T-helper 22 cell (primary cell): ENCODE measurements at places on chromosomes 1 and 21.

DNA sequence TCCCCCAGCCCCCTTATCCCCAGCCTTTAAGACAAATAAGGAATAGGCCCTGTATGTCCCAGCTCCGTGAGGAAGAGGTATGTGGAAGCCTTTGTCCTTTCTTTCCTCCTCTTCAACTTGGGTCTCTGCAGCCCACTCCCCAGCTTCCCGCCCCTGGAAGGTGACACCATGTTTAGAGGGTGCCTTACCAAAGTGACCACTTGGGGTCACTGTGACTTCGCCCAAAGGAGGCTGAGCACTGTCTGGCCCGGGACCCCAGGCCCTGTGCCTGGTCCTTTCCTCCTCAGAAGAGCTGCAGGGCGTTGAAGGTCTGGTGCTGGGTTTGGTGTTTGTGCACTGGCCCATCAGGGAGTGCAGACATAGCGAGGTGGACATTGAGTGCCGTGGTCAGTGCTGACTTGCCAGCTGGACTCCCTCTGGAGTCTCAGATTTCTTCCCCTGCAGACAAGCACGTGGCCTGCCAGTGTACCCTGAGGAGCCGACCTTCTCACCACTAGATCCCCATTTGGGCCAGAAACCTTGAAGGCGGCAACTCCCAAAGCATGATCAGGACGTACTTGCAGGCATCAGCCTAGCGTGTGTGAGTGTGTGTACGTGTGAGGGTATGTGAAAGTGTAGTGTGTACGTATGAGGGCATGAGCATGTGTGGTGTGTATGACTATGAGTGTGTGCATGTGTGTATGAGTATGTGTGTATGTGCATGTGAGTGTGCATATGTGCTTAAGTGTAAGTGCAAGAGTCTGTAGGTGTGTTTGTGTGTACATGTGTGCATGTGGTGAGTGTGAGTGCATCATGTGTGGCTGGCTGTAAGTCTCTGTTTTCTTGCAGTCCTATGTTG lies 181.4 kb upstream of the KIAA0040 start:
- no peak for DNase-seq

DNA sequence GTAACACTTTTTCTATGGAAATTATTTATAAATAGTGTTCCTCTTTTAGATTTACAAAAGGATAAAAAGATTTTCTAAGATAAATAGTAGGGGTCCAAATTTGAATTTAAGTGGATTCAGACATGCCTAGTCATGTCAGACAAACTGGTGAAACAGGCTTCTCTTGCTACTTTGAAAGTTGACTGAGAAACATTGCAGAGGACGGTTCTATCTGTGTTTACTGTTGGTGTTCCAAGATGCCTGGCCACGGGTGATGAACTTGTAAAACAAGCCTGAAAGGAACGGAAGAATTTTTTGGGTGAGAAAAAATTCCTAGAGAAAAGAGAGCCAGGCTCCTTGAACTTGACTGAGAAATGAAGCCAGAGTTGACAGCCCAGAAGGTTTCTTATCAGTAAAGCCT lies 2.2 kb downstream of the KRTAP19-1 start:
- no peak for DNase-seq

GRCh38 chr1:20228314-20228825 lies 42.1 kb upstream of the PLA2G2C start:
- no peak for DNase-seq

DNA sequence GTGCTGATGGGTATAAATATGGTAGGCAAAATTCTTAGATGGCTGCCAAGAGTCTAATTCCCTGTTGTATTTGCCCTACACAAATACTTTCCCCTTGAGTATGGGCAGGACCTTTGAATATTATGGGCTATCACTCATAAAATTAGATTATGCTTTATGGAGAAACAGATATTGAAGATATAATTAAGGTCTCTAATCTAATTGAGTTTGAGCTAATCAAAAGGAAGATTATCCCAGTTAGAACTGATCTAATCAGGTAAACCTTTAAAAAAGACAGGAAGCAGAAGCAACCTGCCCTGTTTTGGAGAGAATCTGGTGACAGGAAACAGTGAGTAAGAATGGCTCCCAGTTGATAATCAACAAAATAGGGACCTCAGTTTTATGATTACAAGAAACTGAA lies 609.0 kb upstream of the PRMT6 start:
- DNase-seq = no peak

GRCh38 chr1:203121186-203122015 lies 6.1 kb upstream of the ADORA1 start:
- DNase-seq = no peak

DNA sequence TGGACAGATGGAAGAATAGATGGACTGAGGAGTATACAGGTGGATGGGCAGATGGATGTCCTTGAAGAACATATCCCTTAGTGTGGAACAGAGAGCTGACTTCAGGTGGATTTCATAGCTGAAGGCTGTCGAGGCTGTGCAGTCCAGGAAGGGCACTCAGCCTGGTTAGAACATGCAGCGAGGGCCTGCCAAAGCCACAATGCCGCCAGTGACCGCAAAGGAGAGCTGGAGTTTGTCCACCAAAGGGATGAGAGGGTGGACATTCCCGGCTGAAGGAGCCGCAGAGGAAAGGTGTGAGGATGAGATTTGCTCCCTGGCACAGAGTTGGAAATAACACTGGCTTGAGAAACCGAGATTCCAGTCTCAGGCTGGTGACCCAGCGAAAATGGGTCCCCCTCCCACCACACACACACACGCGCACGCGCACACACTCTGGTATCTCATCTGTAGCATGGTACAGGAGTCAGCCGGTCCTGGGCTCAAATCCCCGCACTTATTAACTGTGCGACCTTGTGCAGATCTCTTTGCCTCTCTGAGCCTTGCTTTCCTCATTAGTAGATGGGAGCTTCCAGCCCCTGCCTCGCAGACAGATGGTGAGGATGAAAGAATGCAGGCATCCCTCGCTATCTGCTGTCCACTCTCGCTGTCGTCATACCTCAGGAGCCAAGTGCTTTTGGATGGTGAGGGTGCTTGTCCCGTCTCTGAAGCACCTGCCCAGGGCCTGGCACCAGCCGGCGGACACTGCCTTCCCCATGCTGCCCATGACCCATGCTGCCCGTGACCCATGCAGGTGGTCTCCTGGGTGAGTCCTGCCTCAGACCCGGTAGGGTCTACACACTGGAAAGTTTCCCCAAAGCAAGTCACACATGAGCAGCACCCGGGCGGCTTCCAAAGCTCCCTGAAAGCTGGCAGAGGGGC lies 26.8 kb upstream of the EFHD2 start:
- DNase-seq = no peak

DNA sequence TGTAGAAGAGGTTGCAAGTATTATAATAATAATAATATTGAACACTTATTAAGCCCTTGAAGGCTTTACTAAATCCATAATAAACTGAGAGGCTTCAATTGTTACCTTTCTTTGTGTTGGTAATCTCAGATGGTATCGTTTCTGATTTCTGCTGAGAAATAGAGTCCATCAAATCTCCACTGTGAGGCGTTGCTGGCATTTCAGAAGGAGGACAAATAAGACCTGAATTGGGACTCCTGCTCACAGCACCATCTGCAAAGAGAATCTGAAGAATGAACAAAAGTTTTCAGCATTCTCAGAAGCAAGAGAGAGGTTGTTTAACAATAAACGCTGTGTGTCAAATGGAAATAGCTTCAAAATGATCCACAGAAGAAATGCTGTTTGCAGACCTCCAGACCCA lies 93.7 kb downstream of the WDR3 start:
- no peak for DNase-seq

GRCh38 chr1:11789126-11790067 lies 16.4 kb downstream of the MTHFR start:
- DNase-seq = no peak

- DNase-seq = no peak
Observed at GRCh38 chr1:76725864-76726619, 141.2 kb upstream of the ST6GALNAC5 start.

DNA sequence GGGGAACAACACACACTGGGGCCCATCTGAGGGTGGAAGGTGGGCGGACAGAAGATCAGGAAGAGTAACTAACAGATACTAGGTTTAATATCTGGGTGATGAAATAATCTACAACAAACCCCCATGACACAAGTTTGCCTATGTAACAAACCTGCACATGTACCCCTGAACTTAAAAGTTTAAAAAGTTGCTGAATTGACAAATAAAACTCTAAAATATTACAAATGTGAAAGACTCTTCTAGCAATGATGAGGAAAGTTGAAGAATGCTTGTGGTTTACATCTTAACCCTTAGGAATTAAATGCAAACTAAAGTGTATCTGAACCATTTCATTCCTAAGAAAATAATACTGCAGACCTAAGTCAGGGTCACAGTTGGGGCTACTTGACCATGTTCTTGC lies 525.6 kb upstream of the CAMK1G start:
- no peak for DNase-seq

GRCh38 chr1:21265644-21266043 lies 24.6 kb downstream of the ECE1 start:
- DNase-seq = no peak

DNA sequence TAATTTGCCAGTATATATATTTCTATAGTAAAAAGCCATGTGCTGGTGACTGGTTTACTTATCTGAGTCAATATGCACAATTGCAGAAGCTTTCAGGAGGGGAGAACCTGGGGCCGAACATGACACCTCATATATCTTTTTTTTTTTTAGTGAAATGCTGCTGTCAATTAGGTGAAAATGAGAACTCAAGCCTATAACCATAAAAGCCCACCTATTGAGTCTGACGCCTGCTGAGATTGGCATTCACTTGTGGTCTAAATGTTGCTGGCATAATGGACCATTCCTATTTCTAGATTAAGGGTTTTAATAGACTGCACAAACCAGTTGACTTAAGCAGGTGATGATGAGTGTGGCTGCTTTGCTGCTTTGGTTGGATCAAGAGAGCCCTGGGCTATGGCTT lies 10.8 kb downstream of the NTMT2 start:
- no peak for DNase-seq

GRCh38 chr1:200143347-200143746 lies 115.8 kb downstream of the NR5A2 start:
- DNase-seq = no peak

GRCh38 chr21:40972151-40972550 lies 125.2 kb upstream of the DSCAM start:
- no peak for DNase-seq

GRCh38 chr1:205598841-205599668 lies 32.8 kb downstream of the ELK4 start:
- DNase-seq = no peak

- DNase-seq = no peak
Observed at GRCh38 chr21:36186506-36187399, 30.1 kb downstream of the DOP1B start.

- no peak for DNase-seq
Observed at GRCh38 chr1:110048923-110049601, 14.6 kb downstream of the STRIP1 start.

DNA sequence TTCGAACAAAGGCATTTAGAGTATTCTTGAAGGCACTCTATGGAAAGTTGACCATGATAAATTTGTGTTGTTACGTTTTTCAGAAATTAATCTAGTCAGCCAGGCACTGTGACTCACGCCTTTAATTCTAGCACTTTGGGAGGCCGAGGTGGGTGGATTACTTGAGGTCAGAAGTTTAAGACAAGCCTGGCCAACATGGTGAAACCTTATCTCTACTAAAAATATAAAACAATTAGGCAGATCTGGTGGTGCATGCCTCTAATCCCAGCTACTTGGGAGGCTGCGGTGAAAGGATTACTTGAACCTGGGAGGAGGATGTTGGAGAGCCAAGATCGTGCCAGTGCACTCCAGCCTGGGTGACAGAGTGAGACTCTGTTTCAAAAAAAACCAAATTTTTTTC lies 130.6 kb upstream of the BRINP3 start:
- no peak for DNase-seq

DNA sequence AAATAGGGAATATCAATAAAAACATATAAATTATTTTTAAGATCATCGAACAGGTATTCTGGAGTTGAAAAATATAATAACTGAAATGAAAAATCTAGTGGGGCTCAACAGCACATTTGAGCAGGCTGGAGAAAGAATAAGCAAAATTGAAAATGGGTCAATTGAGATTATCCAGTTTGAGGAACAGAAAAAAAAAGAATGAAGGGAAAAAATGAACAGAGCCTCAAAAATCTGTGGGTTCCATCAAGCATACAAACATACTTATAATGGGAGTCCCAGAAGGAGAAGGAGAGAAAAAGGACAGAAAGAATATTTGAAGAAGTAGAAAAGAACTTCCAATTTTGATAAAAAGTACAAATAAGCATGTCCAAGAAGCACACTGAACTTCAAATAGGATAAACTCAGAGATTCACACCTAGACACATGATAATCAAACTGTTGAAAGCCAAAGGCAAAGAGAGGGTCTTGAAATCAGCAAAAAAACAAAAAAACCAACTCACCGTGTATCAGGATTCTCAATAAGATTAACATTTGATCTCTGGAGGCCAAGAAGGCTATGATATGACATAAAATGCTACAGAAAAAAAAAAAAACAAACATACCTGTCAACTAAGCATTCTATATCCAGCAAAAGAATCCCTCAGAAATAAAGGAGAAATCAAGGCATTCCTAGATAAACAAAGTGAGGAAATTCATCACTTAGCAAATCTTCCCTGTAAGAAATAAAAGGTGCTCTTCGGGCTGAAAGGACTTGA lies 5.4 kb upstream of the COQ8A start:
- no peak for DNase-seq

DNA sequence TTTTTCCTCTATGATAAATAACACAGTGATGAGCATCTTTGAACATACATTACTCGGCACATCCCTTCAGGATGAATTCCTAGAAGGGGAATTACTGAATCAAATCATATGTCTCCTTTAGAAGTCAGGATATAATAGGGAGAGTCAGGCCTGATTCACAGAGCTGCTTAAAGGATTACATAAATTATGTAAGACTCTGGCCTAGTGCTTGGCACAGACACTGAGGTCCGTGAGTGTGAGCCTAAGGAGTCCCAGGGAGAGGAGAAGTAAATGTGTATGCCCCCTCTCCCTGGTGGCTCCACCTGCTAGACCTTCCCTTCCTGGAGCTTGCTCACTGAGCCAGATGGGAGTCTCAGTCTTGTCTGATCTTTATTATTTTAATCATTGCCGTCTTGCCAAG lies 8.6 kb upstream of the FOXE3 start:
- no peak for DNase-seq

DNA sequence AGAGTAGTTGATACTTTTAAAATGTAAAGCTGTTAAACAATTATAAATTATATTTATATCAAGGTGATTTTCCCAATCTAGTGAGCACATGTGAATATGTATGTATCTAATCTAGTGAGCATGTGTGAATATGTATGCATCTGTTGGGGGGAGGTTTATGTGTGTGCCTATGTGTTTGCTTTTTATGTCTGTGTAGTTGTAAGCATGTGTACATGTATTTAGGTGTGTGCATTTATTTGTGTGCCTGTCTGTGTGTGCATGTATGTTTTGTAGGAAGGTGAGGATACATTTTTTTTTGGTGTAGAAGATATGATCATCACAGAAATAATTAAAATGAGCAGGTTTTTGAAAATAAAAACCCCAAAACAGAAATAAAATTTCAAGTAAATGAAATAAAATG lies 318.9 kb upstream of the CHRM3 start:
- DNase-seq = no peak
